NCI-H446 treated with DMSO at 0.1 percent for 48 hours (cell line): ENCODE measurements at places on chromosomes 13 and 19.

- no peak for DNase-seq
Observed at GRCh38 chr13:114146629-114147028, 14.2 kb upstream of the RASA3 start.

GRCh38 chr19:8491574-8491973, 10.9 kb downstream of the PRAM1 start:
- DNase-seq: no peak

DNA sequence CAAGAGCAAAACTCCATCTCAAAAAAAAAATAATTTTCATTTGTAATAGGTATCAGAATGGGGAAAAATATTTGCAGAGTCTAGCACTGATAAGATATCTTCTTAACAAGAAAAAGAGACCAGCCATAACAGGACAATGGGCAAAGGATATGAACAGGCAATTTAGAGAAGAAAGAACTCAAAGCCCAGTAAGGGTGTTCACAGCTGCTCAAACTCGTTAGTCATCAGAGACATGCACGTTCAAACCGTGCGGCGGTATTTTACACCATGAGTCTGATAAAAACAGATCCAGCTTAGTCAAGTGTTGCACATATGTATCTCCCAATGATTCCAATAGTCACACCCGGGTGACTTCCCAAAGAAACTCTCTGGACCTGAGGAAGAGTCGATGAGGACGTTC, 13.7 kb upstream of the NCCRP1 start:
- no peak for DNase-seq

GRCh38 chr13:26483546-26483945, 73.9 kb upstream of the WASF3 start:
- DNase-seq: no peak

DNA sequence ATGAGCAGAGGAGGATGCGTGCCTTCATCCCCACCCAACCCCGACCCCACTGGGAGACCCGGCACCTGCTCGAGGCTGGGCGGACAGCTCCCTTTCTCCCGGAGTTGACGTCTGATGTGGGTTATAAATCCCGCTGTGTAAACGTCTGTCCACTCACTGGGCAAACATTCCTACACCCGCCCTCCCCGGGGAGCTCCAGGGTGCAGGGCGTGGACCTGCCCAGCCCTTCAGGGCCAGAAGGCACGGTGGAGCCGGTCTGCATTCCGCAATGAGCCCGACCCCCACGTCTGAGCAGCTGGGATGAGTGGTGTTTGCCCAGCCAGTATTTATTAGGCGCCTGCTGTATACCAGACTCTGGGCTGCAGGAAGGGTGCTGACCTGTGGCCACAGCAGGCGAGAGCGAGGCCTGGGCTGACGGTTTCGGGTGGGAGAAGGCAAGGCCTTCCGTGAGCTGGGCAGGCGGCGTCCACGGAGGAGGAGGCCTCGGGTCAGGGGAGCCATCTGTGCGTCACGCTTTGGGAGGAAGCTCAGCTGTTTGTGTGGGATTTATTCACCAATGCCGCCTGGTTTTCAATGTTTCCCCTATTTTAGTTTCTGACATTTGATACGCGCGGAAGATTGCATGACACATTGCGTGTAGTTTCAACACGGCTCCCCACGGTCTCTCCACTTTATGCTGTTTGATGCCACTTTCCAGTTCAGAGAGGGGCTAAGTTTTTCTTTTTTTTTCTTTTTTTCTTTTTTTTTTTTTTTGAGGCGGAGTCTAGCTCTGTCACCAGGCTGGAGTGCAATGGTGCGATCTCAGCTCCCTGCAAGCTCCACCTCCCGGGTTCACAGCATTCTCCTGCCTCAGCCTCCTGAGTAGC, 2.0 kb downstream of the MISP start:
- DNase-seq: no peak

DNA sequence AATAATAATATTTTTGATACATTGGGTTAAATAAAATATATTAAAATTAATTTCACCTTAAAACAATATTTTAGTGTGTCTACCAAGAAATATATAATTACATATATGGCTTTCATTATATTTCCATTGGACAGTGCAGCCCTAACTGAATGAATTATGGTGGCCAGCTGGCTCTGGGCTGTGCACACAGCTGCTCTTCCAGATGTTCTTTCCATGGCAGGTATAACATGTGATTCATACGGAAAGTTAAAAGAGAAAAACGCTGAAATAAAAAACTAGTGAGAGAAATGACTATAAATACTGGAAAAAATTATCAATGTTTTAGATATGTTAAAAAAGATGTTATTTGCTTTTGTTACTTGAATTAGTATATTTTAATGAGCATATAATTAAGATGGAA, 216.3 kb downstream of the RGCC start:
- DNase-seq: no peak

- no peak for DNase-seq
Observed at GRCh38 chr13:110950819-110951570, 36.1 kb upstream of the ANKRD10 start.

GRCh38 chr13:50529154-50529882, 314.2 kb downstream of the DLEU7 start:
- peak; percentile 77 for DNase-seq

GRCh38 chr13:100657881-100658315, 16.7 kb downstream of the TMTC4 start:
- no peak for DNase-seq
